ENCODE measurements at places on chromosomes 3 and 15.

GRCh38 chr15:60574801-60575631 lies 96.1 kb upstream of the ICE2 start:
- DNase-seq = no peak

GRCh38 chr3:45253316-45253715 lies 27.2 kb upstream of the TMEM158 start:
- no peak for DNase-seq

GRCh38 chr15:93019090-93019489 lies 69.9 kb downstream of the RGMA start:
- DNase-seq = no peak

- no peak for DNase-seq
Measured at GRCh38 chr3:10292505-10293419, at the start of gene GHRL. Gene GHRL, minus strand, starts transcription at chr3:10292947. Its CDS starts 2,767 bp downstream, at chr3:10290180.

Data from cerebellar cortex (tissue), 1 donor.